Activated CD8-positive, alpha-beta memory T cell treated with anti-CD3 and anti-CD28 coated beads, Interleukin-2, amount 50 U/mL, for 48 hours (primary cell): ENCODE measurements at places on chromosomes 5 and 9.

DNA sequence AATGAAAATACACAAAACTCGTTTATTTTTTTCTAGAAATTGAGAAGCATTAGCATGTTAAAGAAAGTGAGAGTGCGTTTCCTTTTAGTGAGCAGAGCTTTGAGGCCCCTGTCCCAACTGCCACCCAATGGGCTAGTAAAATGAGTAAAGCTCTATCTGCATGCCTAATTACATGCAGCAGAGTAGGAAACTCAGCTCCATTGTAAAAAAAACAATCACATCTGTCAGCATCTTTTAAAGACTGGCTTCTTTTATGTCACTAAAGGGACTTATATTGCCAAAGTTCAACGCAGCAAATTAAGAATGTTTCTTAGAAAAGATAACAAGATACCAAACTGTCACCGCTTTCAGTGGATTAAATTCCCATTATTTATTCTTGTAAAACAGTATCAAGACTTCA lies 154.0 kb downstream of the SNCAIP start:
- no peak for DNase-seq

DNA sequence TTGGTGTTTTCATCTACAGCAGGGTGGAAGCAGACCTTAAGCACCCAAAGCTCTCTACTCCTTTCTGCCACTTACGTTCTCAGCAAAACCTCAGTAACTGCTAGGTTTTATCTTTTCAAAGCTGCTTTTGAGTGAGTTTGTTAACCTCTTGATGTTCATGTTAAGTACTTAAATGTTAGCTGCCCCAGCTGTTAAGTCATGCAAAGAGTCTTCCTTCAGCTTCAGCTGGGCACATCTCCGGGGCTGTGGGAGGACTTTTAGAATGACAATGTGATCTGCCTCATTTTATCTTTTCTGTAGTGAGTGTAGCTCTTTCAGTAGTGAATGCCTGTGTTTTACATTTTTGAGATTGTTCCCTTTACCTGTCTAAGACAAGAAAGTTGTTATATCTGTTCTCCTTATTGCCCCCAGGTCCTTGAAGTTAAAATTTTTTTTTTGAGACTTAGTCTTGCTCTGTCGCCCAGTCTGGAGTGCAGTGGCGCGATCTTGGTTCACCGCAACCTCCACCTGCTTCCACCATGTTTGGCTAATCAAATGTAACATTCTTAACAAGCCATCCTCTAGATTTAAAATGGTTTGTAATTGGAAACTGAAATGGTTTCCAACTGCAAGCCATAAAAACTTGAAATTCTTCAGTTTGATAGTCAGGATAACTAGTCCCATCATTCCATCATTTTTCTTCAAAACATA lies 19.6 kb downstream of the KDM4C start:
- no peak for DNase-seq

- no peak for DNase-seq
These were observed 3.1 kb upstream of the RPL37 start for GRCh38 chr5:40838086-40838485.

DNA sequence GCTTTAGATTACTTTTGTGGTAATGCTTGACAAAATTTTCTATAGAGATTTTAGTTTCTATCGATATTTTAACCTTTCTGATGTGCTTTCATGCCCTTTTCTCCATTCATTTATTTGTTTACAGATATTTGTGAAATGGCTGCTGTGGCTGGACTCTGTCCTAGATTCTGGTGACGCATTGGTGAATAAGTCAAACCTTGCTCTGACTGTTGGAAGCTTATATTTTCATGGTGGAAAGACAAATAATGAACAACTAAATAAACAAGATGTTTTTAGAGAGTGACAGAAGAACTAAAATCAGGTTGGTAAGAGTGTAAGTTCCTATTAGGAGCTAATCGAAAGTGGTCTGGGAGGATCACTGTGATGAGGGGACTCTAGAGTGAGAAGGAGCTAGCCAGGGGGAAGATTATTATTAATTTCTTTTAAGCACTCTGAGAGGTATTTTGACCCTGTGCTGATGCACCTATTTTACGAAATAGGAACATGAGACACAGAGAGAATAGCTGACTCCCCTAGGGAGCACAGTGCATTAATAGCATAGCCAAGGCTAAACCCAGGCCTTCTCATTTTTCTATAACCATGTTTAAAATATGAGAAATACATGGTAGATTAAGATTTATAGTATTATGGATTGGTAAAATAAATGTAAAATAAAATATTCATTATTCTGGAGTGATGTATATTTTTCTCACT lies 411.9 kb upstream of the ARRDC3 start:
- no peak for DNase-seq
